Mammary epithelial cell (primary cell): ENCODE measurements at places on chromosomes 1 and 21.
A peak's percentile ranks its signal among the peaks of the same experiment; 100 is the strongest.

DNA sequence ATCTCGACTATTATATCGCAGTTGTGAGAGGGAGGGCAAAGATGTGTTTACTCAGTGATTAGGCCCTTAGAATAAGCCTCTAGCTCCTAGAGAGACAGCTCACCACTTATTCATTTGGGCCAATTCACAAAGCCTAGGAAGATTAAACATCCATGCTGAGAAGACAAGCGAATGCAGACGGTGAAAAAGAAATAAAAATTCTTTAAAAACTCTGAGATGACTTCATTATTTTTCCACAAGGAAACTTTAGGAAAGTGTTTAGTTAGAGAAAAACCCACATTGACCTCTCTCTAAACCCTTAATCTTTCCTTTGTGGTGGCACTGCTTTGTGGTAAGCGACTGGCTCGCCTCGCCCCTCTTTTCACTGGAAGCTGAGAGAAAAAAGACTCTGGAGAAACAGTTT is 146.8 kb upstream of the DMRTA2 start:
- DNase-seq: no peak

GRCh38 chr1:41383094-41383852 is 22.0 kb downstream of the FOXO6 start:
- no peak for DNase-seq

DNA sequence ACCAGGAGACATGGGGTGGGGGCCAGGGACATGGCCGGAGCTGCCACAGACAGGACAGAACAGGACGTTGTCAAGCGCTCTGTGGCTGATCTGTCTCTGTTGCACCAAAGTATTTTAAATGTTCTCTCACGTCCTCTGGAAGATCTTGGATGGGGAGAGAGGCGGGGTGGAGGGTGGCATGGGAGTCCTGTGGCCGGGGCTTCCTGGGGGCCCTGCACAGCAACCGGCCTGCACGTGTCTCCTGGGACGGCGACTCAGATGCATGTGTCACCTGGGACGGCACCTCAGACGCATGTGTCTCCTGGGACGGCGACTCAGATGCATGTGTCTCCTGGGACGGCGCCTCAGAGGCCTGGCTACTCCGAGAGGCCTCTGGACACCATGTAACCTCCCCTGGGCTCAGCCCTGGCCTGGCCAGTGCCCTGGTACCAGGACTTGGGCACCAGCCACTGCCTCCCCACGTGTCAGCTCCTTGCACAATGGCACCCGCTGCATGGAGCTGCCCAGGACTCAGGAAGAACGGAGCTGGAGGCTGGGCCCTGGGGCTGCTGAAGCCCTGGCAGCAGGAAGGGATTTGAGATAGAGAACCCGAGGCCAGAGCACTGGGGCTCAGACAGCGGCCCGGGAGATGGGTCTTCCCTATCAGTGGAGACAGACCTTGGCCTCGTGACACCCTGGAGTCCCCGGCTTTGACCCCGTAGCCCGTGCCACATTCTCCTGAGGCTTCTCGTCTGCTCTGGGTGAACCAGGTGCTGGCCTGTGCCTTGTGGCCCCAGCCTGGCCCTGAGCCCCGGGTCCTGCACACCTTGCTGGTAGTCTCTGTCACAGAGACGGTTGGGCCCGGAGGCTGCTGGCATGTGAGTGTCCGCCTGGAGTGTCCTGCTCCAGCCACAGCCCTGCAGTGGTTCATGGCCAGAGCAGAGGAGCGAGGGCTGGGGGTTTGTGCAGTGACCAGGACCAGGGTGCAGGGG is 14.7 kb upstream of the SLC19A1 start:
- DNase-seq: no peak

GRCh38 chr1:45995298-45995697 is 137.1 kb downstream of the PIK3R3 start:
- DNase-seq: no peak

DNA sequence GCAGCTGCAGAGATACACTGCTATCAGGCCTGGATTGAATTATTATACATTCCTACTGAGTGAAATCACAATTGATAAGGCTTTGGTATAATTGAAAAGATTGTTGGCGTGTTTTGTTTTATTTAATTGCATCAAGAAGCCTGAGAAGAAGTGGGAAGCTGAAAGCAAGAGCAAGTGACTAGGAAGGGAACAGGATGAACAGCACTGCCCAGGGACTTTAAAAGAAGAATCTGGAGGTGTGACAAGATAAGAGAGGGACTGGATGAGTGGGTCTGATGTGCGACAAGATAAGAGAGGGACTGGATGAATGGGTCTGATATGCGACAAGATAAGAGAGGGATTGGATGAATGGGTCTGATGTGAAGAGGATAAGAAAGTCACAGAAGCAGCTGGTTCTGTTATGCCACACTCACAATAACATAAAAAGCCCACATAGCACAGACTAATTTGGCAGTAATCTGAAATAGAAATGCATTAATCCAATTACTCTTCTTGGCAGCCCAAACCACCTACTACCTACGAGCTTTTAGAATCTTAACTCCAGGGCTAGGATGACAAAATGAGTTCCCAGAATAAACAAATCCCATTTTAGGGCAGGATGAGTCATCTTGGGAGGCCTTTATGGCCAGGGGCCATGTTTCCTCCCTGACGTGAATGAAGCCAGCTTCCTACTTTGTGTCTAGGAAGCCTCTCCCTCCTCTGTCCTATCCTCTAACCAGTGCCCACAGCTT is 129.7 kb downstream of the DUSP10 start:
- peak; percentile 79 for DNase-seq

DNA sequence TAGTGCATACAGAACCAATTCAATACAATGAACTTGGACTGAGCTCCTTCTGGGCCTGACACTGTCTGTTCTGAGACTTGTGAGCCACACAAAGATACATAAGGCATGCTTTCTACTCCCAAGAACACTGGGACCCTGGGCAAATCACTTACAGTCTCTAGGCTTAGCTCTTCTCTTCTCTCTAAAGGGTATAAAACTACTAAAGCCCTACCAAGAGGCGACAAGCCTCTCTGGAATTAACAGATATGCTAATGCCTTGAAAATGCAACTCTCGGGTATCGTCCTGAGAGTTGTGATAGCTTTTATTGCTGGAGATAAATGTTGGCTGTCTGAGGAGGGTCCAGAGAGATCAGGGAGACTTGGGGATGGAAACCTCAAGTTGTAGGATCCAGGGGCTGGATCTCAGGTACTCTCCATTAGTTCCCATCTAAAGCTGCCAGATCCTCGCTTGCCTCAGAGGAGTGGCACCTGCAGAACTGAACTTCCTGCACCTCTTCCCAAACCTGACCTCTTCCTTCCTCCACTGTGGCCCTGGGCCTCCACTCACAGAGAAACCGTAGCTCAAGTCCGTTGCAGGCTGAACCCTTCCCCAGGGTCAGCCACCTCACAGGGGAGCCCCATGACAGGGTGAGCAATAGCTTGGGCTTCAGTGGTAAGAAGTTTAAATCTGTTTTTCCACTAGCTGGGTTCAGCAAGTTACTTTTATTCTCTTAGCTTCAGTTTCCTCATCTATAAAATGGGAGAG is 11.5 kb upstream of the CFAP45 start:
- no peak for DNase-seq

GRCh38 chr21:17472182-17472581 is 40.7 kb upstream of the CXADR start:
- DNase-seq: no peak

DNA sequence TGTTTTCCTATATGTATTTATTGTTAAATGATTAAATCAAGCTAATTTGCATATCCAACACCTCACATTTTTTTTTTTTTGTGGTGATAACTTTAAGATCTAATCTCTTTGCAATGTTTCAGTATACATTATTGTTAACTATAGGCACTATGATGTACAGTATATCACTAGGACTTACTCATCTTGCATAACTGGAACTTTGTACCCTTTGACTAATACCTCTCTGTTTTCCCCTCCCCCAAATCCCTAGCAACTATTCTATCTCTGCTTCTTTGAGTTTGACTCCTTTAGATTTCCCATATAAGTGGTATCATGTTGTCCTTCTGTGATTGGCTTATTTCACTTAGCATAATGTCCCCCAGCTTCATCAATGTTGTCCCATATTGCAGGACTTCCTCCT is 9.7 kb upstream of the C1orf53 start:
- no peak for DNase-seq

- DNase-seq: peak; percentile 61
Observed at GRCh38 chr1:154777154-154777553, 92.9 kb downstream of the KCNN3 start.

GRCh38 chr1:166905900-166906299 is 29.8 kb upstream of the TADA1 start:
- peak; percentile 70 for DNase-seq

DNA sequence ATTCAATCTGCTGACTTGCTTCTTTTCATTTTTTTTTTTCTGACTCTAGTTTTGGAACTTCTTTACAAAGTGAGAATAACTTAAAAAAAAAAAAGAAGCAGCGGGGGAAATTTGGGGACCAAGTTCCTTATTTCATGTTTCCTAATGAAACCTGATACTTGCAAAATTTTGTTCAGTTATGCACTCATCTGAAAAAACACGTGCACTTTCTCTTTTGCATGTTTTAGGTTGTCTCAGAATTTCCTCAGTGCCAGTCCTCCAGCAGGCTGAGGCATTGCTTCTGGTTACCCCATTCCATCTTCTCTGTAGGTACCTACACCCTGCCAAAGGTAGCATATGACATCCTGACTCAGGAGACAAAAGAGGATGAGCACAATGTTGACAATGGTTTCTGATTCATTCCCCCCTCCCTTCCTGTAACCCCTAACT is 299.7 kb downstream of the GRIK1 start:
- DNase-seq: no peak

DNA sequence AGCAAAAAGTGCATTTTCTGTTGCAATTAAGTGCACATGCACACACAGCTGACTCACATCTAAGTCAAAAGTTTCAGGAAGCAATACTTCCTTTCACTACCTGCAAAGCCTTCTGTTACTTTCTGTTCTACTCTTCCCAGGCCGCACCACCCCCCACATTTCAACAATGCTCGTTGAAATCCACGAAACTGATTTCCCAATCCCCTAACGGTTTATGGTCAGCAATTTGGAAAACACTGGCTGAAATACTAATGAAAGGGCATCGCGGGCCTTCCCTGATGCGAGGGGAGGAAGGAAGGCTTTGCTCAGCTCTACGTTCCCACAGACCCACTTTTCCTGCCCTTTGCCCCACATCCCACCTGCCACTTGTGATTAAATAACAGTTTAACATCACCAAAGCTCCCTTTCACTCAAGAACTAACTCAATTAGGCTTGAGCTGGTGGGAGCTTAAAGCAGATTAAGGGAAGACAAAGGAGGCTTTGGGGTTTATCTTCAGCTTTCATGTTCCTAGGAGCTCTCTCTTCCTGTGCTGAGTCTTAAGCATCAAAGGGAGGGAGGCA is 243.2 kb upstream of the RAB4A start:
- no peak for DNase-seq

DNA sequence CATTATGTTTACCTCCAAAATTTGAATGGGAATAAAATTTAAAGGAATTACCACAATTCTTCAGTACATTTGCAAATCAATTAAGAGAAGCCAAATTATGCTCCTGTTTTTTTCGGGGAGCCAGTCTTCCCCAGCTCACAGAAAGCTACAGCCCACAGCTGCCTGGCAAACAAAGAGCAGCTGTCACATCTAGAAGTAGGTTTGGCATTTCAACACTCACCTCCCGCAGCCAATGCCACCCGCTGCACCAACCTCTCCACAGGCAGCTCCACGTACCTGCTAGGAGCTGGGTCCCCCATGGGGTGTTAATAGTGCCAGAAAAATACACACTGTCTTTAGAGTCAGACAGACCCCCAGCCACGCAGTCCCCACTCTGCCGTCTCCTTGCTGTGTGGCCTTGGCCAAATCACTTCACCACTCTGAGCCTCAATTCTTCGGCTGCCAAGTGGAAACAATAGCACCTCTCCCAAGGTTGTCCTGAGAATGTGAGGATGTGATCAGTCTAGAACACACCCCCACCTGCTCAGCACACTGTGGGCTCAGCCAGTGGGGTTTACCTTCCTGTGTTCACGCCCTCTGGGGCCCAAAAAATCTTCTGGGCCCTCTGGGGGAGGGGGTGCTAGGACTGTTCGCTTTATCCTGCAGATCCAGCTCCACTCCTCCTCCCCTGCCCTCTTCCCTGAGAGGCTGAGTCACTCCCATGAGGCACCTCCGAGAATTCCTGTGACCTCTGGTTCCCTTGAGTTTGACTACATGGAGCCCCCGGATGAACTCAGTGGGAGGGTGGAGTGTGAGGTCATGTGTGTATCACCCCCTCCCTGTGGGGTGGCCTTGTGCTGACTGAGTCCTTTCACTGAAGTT is 204.3 kb upstream of the GRIK3 start:
- DNase-seq: peak; percentile 3

- no peak for DNase-seq
Observed at GRCh38 chr1:108848806-108849205, 8.1 kb downstream of the AKNAD1 start.

DNA sequence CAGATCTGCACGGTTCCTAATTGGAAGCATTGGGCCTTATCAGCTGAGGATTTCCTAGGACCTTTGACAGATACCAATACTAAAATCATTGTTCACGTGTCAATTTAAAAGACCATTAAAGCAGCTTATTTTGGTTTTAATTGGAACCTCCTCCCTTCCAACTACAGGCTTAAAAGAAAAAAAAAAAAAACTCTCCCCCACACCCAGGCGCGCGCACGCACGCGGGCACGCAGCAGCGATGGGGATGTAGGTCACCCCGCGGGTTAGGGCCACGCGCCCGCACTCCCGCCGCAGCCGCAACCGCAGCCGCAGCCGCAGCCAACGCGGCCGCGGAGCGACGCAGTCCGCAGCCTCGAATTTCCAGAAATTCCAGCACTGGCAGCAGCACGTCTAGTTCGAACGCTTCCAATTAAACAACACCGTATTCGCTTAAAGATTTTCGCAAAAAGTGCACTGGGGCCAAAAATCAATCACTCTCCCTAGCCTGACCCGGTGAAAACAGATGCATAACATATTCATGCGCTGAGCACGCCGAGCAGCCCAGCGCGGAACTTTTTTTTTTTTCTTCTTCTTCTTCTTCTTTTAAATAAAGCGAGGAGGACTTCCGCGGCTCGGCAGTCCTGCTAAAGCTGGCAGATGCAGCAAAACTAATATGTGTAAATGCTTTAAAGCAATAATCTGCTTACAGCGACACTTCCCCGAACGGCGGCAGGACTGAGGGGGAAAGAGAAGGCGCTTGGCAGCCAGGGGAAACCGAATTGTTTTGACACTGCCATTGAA is 13.3 kb upstream of the BARHL2 start:
- DNase-seq: no peak

DNA sequence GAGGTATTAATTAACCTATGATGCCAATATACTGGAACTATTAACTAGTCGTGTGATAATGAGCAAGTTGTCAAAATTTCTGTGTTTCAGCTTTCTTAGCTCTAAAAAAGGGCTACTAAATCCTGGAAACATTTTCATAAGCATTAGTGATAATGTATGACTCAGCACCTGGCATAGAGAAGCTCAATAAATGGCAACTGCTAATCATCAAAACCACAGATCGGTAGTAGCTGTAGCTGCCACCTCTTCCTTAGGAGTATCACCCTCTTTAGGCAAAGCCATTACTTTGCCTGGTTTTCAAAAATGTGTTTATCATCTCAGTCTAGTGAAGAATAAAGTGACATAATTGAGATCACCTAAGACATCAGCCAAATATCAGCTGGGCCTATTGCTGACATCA is 75.5 kb downstream of the TPR start:
- no peak for DNase-seq

- DNase-seq: no peak
Observed at GRCh38 chr1:47809301-47810084, 187.7 kb downstream of the TRABD2B start.
